ENCODE measurements at places on chromosomes 3 and 15.
A peak's percentile ranks its signal among the peaks of the same experiment; 100 is the strongest.

- DNase-seq: peak; percentile 66
Measured at GRCh38 chr3:58237238-58237940, at the start of gene ABHD6. TSS of gene ABHD6 (plus strand) at chr3:58237792. CDS start at chr3:58256587, 18,795 bp downstream.

DNA sequence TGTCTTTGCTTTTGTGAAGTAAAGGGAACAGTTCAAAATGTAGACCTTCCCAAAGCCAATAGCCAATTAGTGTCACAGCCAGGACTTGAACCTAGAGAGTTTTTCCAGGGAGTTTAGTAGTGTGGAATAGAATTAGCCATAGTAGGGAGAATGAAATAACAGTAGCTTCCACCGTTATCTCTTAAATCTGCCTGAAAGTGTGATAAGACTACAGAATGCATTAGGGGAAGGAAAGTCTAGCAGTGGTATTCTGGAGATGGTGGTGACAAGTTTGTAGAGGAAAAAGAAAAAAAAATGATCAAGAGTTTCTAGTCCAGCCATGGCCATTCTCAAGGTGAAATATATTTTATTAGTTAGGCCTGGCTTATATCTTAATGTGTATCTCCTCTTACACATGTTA, 13.8 kb downstream of the ATP11B start:
- no peak for DNase-seq

DNA sequence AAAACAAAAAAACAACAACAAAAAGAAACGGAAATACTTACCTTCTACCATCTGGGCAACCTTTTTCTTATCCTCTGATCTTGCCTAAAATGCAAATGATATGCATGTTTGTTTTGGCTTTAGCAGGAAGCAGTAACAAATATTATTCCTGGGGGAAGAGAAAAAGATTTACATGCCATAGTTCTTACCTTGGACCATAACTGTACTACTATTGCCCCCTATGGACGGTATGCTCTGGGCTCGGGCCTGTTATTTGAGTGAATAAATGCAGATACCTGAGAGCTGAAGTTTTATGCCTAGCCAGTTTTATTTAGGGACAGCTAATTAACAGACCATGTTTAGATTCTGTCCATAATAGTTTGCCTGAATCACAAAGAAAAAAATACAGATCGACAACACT, 12.6 kb upstream of the STARD5 start:
- DNase-seq: no peak

DNA sequence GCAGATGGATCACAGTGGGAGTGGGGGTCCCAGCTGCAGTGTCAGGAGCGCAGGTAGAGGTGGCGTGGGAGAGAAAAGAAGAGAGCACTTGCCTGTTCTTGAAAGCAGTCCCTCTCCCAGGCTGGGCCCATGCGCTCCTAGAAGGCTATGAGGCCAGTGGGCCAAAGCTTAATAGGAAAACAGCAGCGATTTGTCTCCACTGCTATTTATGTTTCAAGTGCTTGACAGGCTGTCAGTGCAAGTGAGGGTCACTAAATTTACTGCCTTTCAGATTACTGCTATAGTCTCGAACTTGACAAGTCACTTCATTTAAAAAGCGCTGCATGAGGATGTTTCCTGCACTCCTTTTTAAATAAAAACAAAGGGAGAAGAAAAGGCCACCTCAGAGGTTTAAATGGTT, 239.5 kb downstream of the GAP43 start:
- no peak for DNase-seq

DNA sequence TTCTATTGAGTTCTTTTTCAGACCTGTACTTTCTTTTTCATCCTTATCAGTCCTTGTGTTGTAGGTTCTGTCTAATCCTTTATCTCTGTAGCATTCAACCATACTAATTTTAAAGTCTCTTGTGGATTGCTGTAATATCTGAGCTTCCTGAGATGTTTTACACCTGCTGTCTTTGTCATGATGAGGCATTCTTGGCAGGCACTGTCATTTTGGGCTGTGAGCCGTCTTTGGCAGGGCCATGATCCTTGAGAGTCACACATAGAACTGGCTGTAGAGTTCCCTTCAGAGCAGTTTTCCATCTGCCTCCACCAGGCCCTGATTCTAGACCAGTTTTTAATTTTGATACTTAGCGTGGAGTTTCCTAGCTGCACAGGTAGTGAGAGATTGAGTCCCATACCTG, 6.7 kb downstream of the EFCC1 start:
- no peak for DNase-seq

DNA sequence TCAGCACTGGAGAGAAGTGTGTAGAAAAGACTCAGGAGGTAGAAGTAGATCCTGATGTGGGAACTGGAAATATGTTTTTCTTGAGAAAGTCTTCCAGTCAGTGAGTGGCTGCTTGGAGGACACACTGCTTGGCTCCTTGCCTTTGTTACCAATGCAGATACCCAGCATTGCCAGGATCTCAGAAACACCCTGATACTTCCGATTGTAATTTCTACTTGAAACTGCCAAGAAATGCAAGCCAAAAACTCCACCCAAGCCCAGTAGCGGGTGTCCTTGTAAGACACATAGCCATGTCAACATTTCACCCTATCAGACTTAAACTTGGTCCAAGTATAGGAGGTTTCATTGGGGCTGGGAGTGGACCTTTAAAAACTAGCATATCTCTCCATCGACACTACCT, 141.8 kb downstream of the ALDH1A2 start:
- no peak for DNase-seq
